ENCODE measurements at places on chromosomes 13 and 19.

- DNase-seq = no peak
Measured at GRCh38 chr19:13484166-13484565, 22.1 kb downstream of the CACNA1A start.

- DNase-seq = no peak
Measured at GRCh38 chr13:90185734-90186133, 1161.8 kb upstream of the MIR17HG start.

GRCh38 chr13:39263033-39263432 is 224.8 kb downstream of the NHLRC3 start:
- DNase-seq = peak; percentile 12

DNA sequence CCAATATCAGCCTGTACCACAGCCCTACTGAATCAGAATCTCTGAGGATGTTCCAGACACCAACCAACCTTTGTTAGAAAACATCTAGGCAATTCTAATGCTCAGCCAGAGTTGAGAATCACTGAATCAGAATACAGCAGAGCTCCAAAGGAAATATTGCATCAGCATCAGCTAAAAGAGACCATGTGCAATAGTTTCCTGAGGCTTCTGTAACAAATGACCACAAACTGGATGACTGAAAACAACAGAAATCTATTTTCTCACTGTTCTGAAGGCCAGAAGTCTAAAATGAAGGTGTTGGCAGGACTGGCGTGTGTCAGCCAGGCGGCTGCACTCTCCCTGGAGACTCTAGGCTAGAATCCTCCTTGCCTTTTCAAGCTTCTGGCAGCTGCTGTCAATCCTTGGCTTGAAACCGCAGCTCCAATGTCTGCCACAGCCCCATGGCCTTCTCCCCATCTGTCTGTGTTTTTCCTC is 1.2 kb upstream of the DCT start:
- DNase-seq = peak; percentile 71

DNA sequence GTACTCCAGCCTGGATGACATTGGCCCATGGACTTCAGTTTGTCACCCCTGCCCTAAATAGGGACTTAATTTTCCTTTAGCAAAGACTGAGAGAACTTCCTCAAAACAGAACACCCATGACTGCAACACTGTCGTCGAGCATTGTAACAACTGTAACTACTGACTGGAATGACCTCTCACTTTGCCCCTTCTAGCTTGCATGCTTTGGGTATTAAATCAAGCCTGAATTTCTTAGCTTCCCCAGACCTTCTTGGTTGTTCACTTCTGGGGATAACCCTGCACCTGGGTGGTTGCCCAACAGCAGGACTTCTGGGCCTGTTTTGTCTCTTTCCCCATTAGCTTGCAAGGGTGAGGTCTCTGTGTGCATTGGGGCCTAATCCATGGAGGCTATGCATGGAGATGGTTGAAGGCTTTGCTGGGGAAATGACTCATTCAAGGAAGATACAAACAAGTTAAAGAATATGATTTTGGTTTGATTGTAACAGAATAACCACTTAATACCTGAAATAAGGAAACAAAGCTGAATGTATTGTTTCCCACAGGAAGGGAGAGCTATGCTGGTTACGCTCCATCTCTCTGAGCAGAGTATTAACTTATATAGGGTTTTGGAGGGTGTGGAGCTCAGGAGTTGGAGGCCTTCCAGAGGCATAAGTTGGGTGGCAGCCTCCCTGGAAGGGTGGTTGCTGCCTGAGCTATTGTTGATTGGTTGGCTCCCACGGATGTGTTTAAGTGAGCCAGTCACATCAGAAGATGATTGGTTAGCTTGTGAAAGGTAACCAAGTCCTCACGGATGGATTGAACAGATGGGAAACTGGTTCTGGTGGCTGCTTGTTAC is 34.7 kb upstream of the UBAC2 start:
- DNase-seq = no peak

- DNase-seq = peak; percentile 64
Measured at GRCh38 chr13:41145136-41145908, 12.7 kb upstream of the KBTBD6 start.

DNA sequence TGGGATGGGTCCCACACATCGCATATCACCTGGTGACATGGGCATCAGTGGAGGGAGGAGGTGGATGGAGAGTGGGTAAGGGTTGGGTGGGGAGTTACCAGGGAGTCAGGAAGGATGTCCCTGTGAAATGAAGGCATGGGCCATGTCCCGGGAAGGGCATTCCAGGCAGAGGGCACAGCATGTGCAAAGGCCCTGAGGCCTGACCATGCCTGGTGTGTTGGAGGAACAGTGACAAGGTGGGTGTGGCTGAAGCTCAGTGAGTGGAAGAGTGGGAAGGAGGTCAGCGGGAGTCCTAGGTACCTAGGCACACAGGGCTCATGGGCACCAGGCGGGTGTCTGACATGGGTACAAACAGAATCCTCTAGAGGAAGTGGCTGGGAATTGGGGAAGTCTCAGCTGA is 11.0 kb upstream of the COLGALT1 start:
- no peak for DNase-seq

DNA sequence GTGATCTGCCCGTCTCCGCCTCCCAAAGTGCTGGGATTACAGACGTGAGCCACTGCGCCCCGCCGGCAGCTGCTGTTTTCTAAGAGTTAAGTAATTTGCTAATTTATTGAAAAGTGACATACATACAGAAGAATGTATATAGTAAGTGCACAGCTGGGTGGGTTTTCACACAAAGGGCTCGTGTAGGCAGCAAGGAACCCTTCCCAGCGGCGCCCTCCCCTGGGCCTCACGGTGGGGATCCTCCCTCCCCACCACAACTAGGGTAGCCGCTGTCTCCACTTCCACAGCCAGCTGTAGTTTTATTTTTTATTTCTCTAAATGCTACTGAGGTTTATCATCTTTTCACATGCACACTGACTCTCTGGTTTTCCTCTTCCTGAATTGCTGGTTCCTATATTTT is 64.9 kb downstream of the CRYL1 start:
- DNase-seq = no peak

GRCh38 chr19:42057846-42058245 is 12.2 kb downstream of the GRIK5 start:
- no peak for DNase-seq

GRCh38 chr19:42553292-42554045 is 25.2 kb upstream of the CEACAM1 start:
- peak; percentile 4 for DNase-seq

DNA sequence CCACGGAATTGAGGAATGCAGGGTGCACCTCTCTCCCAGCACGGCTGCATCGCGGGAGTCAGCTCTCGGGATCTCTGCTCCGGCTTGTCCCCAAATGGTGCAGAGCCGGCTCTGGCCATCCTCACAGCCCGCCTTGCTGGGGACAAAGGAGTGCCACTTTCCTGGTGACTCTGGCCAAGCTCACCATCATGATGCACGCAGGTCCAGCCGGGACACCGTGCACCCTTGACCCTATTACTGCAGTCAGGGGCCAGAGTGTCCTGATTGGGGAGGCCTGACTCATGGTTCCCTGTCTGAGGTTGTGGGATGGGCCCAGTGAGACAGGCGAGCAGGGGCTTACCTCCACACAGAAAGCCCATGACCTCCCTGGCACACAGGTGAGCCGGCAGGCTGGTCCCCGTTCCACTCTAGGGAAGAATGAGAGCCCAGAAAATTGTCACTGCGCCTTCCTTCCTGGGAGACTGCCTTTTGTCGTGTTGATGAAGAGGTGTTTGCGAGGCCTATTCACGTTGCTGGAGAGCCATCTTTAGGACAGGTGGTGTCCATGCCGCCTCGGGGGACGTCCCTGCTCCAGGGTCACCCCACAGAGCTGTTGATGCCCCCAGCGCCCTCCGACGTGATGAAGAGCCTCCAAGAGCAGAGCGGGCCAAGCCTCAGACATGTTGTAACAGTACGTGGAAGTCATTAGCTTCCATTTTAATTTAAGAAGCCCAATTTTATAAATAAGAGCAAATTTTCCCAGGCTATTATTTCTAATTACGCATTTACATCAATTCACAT is 18.5 kb upstream of the VSTM2B start:
- DNase-seq = no peak

DNA sequence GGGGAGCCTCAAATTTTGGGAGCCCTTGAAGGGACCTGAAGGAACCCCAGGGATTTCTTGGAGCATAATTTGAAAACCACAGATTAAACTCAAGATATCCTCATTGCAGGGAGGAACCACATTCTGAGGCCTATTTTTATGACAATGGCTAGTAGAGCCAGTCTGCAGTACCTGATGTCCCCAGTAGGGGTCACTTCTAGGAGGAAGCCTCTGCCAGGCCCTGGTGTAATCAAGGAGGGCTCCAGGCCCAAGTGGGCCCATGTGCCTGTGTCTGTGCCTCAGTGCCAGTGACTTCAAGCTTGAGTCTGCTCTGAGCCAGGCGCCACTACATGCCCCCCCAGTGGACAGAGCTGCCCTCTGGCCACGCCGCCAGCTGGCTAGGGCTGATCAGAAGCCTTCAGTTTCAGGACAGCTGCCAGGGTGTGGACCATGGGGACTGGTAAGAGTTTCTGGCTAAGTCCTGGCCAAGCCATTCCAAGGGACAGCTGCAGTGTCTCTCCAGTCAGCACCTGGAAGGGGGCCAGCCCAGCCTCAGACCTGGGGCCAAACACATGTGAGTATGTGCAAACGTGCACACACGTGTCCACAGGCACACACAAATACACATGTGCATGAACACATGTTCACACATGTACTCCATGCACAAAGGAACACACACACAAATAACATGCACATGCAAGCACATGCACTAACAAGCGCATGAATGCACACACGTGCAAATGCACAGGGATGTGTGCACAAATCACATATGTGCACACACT is 20.5 kb upstream of the SLC7A10 start:
- DNase-seq = no peak

DNA sequence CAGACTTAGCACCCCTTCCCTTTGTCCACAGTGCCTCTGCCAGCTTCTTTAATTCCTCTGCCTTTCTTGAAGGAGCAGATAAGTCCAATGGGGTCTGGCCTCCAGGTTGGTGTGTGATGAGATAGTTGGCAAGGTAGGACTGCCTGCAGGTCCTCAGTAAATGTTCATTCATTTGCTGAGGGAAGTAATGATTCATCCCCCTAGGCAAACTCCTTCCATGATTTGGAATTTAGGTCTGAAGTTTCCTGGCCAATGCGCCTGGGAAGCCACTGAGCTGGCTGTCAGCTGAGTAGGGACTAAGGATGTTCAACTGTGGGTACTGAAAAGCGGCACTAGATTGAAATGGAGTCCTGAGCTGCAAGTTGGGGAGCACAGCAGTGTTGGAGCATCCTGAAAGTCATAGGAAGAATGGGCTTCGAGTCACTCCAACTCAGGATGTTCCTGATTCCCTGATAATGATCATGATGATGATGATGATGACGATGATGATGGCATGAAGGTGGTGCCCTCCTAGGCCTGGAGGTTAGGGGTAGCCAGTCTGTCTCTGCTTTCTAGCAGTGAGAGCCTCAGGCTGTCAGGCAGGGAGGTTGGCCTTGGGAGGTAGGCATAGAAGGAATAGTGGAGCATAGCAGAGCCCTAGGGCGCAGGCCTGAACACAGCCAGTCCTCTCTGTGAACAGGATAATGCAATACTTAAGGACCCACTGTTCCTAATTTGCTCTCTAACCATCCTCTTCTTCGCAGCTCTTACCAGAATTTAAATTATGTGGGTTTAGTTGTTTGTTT is 44.7 kb downstream of the COL4A2 start:
- DNase-seq = no peak

GRCh38 chr13:22126433-22127021 is 455.7 kb downstream of the FGF9 start:
- DNase-seq = no peak

GRCh38 chr19:46755077-46755852 is 9.0 kb upstream of the STRN4 start:
- DNase-seq = no peak

GRCh38 chr19:19550485-19550929 is 12.4 kb downstream of the CILP2 start:
- DNase-seq = peak; percentile 64

- no peak for DNase-seq
Measured at GRCh38 chr13:50635504-50635903, 208.0 kb downstream of the DLEU7 start.

DNA sequence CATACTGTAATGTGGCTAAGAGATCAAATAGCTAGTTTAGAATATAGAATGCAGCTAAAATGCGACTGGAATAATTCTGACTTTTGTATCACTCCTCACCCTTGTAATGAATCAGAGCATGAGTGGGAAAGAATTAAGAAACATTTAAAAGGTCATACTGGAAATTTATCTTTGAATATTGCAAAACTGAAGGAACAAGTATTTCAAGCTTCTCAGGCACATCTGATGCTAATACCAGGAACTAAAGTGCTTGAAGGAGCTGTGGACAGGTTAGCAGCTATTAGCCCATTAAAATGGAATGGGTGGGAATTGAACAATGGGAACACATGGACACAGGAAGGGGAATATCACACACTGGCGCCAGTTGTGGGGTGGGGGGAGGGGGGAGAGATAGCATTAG is 144.2 kb upstream of the ZNF91 start:
- no peak for DNase-seq

DNA sequence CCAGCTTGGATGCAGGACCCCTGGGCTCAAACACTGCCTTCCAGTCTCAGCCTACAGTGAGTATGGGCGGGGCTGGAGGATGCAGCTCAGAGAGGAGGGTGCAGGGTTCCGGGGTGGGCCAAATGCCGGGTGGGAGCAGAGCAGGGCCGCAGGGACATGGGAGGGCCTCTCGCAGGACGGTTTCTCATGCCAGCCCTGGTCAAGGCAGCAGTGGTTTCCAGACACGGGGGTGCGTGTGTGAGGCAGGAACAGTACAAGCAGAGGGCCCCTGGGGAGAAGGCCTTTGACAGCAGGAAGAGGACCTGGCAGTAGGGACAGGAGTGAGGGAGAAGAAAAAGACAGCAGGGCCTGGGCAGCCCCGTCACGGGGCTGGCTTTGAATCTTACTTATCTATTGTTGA is 34.1 kb downstream of the CRTC1 start:
- no peak for DNase-seq

DNA sequence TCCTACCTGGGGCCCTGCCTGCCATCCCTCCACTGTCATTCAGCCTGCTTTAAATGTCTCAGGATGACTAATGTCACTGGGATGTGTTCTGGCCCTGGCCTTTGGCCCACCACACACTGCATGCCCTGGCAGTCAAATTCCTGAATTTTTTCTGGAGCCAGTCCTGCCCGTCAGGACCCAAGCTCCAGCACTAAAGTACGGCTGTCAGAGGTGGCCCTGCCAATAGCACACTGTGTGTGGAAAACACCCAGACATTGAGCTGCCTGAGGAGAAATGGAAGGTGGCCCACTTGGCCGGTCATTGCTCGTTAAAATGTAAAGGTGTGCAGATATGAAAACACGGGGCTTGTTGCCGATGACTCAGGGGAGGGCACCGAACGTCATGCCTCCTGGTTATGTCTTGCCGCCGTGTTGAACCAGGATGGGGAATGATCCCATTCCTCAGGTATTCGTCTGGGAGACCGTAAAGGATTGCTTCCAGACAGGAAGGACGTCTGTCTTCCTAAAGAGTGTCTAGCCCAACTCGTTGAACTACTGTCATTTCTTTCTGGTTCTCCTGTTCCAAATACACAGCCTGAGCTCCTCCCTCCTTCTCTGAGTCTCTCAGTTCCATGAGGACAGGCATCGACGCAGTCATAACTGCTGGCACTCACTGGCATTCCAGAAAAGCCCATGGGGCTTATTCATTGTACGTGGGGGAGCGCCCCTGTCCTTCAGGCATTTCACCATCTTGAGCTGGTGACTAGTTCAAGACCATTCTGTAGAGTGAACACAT is 40.6 kb downstream of the COL4A2 start:
- peak; percentile 54 for DNase-seq

Data from fibroblast of skin of left quadriceps (primary cell).